ENCODE measurements at places on chromosomes 2 and 18. TPM values are rescaled to one million over a fixed set of nuclear protein-coding genes. Genes with fewer than 3 reads are reported as not detected.
A peak's percentile ranks its signal among the peaks of the same experiment; 100 is the strongest.

DNA sequence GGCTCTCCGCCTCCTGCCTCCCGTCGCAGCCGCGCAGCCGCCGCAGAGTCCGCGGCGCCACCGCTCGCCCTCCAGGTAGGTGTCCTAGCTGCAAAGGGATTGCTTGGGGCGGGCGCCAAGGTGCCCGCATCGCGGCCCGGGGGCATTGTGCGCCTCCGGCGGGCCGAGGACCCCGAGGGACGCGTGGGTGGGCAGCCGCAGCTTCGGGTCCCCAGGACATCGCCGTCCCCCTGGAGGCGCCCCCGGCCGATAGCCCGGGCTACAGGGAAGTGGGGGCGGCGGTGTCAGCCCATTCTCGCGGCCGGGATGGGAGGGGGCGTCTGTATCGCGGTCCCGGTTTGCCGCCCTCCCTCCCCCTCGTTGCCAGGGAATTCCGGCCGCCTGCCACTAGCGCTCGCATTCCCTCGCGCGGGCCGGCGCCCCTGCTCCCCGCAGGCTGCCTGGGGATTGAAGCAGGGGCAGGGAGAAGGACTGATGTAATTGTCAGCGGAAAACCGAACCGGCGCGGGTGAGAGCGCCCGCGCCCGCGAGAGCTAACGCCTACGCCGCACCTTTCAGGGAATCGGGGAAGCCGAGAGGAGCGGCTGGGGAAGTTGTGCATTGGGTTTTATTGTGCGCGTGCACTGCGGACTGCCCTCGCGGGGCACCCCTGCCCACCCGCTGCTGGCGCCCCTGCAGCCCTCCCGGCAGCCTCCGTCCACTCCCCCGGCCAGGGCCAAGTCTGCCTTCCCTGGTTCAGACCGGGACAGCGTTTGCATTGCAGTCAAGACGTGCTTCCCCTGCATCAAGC, 483 bp downstream of the OSBPL6 start:
- H3K27ac ChIP-seq: no peak overlapping the region
- H3K27me3 ChIP-seq: peaks cover 57% of the 10 kb centered on the region
- H3K4me3 ChIP-seq: peak overlapping the region; percentile 66
- no peaks in the 10 kb centered on the region for H3K36me3 ChIP-seq
- peak; percentile 17 for DNase-seq

GRCh38 chr2:222916229-222917197, 55.7 kb downstream of the ACSL3 start:
- H3K27me3 ChIP-seq: no peaks in the 10 kb centered on the region
- no peak overlapping the region for H3K4me3 ChIP-seq
- H3K27ac ChIP-seq: no peak overlapping the region
- no peak for DNase-seq
- H3K36me3 ChIP-seq: peaks cover 16% of the 10 kb centered on the region
- H3K4me1 ChIP-seq: peaks cover 5% of the 10 kb centered on the region

Gene IL36G
- not detected for total RNA-seq

DNA sequence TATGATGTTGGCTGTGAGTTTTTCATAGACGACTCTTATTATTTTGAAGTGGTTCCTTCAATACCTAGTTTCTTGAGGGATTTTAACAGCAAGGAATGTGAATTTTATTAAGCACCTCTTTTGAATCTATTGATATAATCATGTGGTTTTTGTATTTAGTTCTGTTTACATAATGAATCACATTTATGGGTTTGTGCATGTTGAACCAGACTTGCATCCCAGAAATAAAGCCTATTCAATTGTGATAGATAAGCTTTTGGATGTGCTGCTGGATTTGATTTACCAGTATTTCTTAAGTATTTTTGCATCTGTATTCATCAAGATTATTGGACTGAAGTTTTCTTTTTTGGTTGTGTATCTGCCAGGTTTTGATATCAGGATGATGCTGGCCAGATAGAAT, 131.6 kb upstream of the SCN7A start:
- H3K36me3 ChIP-seq: no peaks in the 10 kb centered on the region
- no peaks in the 10 kb centered on the region for H3K4me1 ChIP-seq
- H3K4me3 ChIP-seq: no peak overlapping the region
- no peak for DNase-seq
- no peaks in the 10 kb centered on the region for H3K27me3 ChIP-seq
- H3K27ac ChIP-seq: no peak overlapping the region

GRCh38 chr2:186558512-186559276, 31.2 kb upstream of the ITGAV start:
- H3K4me3 ChIP-seq: no peak overlapping the region
- DNase-seq: no peak
- no peaks in the 10 kb centered on the region for H3K36me3 ChIP-seq
- H3K27me3 ChIP-seq: peaks cover 7% of the 10 kb centered on the region
- no peaks in the 10 kb centered on the region for H3K4me1 ChIP-seq

Gene SGPP2
- 3.1 TPM for total RNA-seq

GRCh38 chr2:3490191-3491170, 28.9 kb downstream of the ADI1 start:
- DNase-seq: no peak
- H3K4me1 ChIP-seq: peaks cover 2% of the 10 kb centered on the region
- H3K36me3 ChIP-seq: no peaks in the 10 kb centered on the region
- H3K4me3 ChIP-seq: no peak overlapping the region
- H3K27ac ChIP-seq: no peak overlapping the region

- no peaks in the 10 kb centered on the region for H3K27me3 ChIP-seq
- H3K36me3 ChIP-seq: peaks cover 51% of the 10 kb centered on the region
- DNase-seq: no peak
- H3K4me1 ChIP-seq: peaks cover 3% of the 10 kb centered on the region
- no peak overlapping the region for H3K4me3 ChIP-seq
These were observed 212.3 kb downstream of the HDAC4 start for GRCh38 chr2:239188536-239188935.

DNA sequence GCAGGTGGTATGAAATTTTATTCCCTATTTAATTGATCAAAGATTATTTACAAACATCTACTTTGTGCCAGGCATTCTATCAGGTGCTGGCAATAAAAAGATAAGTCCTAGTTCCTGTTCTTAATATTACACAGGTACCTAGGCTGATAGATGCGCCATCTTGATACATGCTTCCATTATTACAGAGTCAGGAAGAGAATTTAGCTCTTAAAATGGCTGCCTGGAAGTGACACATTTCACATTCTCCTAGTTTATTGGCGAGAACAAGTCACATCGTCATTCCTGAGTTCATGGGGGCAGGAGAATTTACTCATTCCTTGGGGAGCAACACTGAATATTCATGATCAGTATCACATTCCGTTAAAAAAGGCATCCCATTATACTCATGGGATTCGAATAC, 1.1 kb upstream of the DARS1 start:
- H3K4me1 ChIP-seq: peaks cover 37% of the 10 kb centered on the region
- peak overlapping the region; percentile 87 for H3K4me3 ChIP-seq
- H3K36me3 ChIP-seq: peaks cover 37% of the 10 kb centered on the region
- no peaks in the 10 kb centered on the region for H3K27me3 ChIP-seq
- DNase-seq: no peak
- H3K27ac ChIP-seq: peak overlapping the region; percentile 87

Gene GATA6
- not detected for total RNA-seq

DNA sequence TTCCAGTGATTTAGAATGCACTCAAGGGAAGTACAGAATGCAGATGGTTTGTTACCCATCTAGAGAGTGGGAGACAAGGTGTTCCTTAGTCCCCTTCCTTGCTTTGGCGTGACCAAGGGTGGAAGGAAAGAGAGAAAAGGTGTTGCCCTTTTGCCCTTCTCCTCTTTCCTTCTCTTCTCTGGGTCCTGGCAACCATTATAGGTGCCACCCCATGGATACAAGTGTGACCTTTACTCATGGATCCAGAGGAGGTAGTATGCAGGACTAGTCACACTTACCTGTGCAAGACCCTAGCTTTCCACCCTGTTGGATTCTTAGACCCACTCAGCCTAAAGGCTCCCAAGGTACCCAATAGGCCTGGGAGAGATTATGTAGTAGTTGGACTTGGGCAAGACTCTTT, 11.6 kb upstream of the RBFA start:
- peaks cover 23% of the 10 kb centered on the region for H3K36me3 ChIP-seq
- no peak for DNase-seq
- no peaks in the 10 kb centered on the region for H3K4me1 ChIP-seq
- H3K4me3 ChIP-seq: no peak overlapping the region

DNA sequence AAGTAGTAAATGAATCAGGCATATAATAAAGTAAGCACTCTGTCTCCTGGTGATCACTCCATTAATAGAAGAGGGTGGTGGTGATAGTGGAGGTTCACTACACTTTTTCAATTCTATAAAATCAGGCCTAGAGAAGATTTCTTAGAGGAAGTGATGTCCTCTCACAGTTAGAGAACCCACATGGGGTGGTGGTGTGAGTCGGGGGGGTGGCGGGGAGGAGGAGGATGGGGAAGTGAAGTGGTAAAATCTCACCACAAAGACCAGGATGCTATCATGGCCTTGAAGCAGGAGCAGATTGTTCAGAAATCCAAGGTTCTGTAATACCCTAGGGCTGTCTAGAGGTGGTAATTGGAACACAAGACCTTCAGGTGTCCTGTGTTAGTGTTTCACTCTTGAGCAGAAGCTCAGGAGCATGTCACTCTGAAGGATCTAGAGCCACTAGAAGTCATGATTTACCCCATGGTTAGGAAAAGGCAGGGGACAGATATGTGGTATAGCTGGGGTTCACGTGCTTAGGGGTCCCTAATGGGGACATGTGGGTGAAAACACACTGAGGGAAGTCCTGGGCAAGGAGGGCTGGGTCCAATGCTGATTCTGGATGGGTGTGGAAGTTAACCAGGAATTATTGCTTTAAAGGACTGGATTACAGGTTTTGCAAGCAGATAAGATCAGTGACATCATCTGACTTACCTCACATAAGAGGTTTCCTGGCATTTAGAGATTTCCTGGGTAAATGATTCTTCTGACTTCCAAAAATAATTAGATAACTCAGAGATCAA, 31.0 kb downstream of the RNF125 start:
- H3K36me3 ChIP-seq: peaks cover 66% of the 10 kb centered on the region
- H3K27me3 ChIP-seq: no peaks in the 10 kb centered on the region
- peak overlapping the region; percentile 55 for H3K4me3 ChIP-seq
- H3K27ac ChIP-seq: peak overlapping the region; percentile 91
- DNase-seq: peak; percentile 75
- peaks cover 55% of the 10 kb centered on the region for H3K4me1 ChIP-seq

Gene PIK3C3
- 59.8 TPM for total RNA-seq

GRCh38 chr2:26521054-26521912, 43.4 kb upstream of the OTOF start:
- H3K36me3 ChIP-seq: no peaks in the 10 kb centered on the region
- H3K4me3 ChIP-seq: no peak overlapping the region
- H3K27me3 ChIP-seq: peaks cover 11% of the 10 kb centered on the region

Gene ZNF521
- total RNA-seq: not detected

DNA sequence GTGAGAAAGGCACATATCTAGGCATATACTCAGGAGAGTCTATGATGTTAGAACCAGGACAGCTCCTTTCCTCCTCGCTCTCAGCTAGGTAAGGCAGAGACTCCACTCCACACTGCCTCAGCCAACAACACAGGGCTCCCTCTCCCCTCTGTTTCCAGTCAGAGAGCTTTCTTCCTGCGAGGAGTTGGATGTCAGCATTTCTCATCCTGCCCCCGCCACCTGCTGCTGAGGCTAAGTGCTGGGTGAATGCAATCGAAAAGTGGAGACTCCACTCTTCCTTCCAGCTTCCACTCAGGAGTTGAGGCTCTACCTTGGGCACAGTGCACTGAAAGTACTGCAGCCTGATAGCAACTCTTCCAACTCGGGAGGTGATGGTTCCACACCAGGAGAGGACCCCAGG, 177.2 kb upstream of the RAB6C start:
- H3K27me3 ChIP-seq: no peaks in the 10 kb centered on the region
- no peak for DNase-seq

DNA sequence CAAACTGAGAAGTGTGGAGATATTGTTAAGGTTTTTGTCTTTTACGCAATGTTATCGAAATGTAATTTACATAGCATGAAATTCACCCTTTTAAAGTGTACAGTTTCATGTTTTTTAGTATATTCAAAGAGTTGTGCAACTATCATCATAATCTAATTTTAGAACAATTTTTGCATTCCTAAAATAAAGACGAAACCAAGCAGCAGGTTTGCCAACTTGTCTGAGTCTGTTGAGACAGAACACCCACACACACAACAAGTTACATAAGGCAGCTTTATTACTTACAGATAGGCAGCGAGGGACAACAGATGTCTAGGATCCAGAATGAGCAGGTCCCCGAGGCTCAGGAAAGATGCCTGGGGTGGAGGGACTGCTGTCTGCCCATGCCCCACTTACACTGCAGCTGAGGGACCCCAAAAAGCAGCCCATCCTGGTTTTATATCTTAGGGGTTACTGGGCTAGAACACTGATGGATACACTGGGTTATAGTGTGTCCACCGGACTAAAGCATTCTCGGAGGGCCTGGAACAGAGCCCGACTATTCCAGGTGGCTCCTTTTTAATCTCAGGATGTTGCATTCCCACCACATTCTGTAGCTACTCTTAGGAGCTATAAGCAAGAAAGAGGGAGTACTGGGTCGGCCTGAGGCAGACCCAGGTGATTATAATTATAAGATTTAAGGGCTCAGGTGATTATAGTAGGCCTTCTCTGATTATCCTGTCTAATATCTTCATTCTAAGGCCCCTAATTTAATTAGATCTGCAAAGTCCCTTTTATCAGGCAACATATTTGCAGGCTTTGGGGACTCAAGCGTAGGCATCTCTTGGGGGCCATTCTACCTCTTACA, 150.2 kb upstream of the DOK6 start:
- DNase-seq: no peak
- H3K4me1 ChIP-seq: no peaks in the 10 kb centered on the region
- H3K4me3 ChIP-seq: no peak overlapping the region
- no peak overlapping the region for H3K27ac ChIP-seq
- no peaks in the 10 kb centered on the region for H3K27me3 ChIP-seq

DNA sequence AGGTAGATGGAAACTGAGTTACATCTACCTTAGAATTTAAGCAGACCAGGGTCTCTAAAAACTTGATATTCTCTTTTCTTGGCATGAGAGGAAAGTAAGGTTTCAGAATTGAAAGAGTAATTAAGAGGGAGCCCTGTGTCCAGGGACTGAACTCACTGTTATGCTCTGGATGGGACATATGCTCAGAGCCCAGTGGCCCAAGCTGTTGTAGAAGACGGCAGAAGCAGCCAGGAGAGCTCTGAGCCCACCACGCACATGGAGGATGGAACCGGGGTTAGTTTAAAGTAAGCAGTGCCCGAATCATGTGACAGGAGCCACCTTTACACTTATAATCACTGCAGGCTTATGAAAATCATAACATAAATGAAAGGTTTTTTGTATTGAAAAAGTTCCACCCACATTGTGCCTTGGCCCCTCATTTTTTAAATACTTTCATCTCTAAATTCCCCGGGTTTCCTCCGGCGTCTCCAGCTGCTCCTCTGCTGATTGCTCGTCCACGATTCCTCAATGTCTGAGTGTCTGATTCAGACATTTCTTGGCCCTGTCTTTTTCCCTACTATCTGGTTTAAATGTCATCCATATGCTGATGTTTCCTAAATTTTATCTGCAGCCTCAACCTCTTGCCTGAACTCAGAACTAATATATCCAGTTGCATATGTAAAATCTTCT, 36.1 kb upstream of the SPTBN1 start:
- no peak for DNase-seq
- peaks cover 2% of the 10 kb centered on the region for H3K36me3 ChIP-seq
- no peak overlapping the region for H3K27ac ChIP-seq

Measured in activated CD4-positive, alpha-beta memory T cell treated with anti-CD3 and anti-CD28 coated beads, Interleukin-2, amount 10 ng/mL, durations not matched to agents 7 days and 5 days (primary cell).